ENCODE measurements at places on chromosomes 3 and 15. TPM values are rescaled to one million over a fixed set of nuclear protein-coding genes. Genes with fewer than 3 reads are reported as not detected.

The ATP13A5 gene
- not detected for total RNA-seq

The EEF1AKMT4 gene
- total RNA-seq: 6.9 TPM

The CSTA gene
- total RNA-seq: 0.58 TPM

The TTC14 gene
- total RNA-seq: 31.6 TPM

The AMT gene
- total RNA-seq: 0.85 TPM

The PRICKLE2 gene
- 27.3 TPM for total RNA-seq

The NKIRAS1 gene
- 21.7 TPM for total RNA-seq

The SENP8 gene
- total RNA-seq: 2.0 TPM

The GOLGA8S gene
- total RNA-seq: not detected

The TUSC7 gene
- not detected for total RNA-seq

The GOLIM4 gene
- total RNA-seq: 89.4 TPM

The CYFIP1 gene
- total RNA-seq: 79.8 TPM

The HHATL gene
- not detected for total RNA-seq

The ERICH6 gene
- total RNA-seq: under 0.01 TPM

The ACOX2 gene
- total RNA-seq: 10.2 TPM

The KNL1 gene
- total RNA-seq: 2.5 TPM

Measured in regular cardiac myocyte (primary cell).